Stimulated activated CD8-positive, alpha-beta memory T cell treated with anti-CD3 and anti-CD28 coated beads, Interleukin-15, amount 100 ng/mL, for 1 hour (primary cell): ENCODE measurements at places on chromosomes 4 and X.

DNA sequence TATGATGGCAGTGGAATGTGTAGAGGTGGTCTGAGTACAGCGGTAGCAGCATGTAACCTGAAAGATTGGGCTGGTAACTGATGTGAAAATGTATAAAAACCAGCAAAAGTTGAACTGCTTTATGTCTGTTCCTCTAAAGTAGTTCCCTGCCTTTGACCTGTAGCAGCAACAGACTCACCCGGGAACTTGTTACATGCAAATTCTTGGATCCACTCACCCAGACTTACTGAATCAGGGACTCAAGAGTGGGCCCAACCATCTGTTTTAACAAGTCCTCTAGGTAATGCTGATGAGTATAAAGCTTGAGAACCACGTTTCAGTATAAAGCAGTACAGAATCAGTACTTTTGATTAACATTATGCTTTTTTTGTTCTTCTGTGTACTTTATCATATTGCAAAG lies 84.7 kb downstream of the RAP1GDS1 start:
- no peak for DNase-seq

- no peak for DNase-seq
These were observed 12.5 kb downstream of the SPARCL1 start for GRCh38 chr4:87516683-87517082.

DNA sequence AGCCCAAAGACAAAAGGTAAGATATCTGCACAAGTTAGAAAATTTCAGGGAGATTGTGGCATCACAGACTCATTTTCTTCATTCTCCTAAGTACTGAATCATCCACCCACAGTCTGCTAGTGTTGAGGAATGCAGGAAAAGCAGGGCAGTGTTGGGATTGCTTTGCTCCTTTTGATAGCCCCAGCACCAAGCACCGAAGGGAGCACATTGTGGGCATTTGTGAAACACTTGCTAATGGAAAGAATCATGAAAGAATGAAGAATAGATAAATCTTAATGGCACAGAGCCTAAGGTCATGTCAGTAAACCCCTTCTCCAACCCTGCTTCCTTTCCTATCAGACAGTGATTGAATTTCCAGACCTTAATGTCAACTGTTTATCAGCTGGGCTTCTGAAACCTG lies 103.1 kb upstream of the GPRIN3 start:
- DNase-seq: no peak

GRCh38 chr4:182778222-182778982 lies 138.8 kb downstream of the DCTD start:
- no peak for DNase-seq

DNA sequence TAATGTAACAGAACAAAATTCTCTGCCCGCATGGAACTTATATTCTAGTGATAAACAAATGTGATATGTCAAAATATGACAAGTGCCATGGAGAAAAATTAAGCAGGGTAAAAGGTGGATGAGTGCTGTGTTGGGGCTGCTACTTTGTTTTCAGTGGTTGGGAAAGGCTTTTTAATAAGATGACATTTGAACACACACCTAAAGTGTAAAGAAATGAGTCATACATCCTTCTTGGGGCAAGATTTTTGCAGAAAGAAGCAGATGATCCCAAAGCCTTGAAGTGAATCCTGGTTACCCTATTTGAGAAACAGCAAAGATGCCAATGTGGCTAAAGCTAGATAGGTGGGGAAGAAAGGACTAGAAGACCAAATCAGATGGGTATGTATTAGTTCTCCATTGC lies 564.1 kb downstream of the INPP4B start:
- DNase-seq: no peak

DNA sequence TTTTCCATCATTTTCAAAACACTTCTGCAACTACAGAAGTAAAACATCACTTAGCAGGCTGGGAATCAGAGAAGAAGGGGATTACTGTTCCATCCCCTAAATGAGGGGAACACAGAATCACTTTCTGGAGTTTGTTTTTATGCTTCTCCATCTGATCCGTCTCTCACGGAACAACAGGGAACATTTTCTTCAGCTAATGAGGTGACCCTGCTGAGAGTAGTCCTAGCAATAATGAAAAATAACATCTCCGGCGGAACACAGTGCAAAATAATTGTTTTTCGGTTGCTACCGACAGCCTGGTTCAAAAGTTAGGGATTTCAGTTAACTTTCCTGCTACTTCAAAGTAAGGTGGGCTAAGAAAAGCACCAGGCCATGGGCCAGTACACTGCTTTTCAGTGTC lies 322.9 kb downstream of the UNC5C start:
- DNase-seq: no peak

DNA sequence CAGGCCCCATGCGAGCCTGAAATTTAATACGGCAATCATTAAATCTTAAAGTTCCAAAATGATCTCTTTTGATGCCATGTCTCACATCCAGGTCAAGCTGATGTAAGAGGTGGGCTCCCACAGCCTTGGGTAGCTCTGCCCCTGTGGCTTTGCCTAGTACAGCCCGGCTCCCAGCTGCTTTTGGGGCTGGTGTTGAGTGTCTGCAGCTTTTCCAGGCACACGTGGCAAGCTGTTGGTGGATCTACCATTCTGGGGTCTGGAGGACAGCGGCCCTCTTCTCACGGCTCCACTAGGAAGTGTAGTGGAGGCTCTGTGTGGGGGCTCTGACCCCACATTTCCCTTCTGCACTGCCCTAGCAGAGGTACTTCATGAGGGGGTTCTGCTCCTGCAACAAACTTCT lies 588.9 kb downstream of the CENPC start:
- DNase-seq: no peak

DNA sequence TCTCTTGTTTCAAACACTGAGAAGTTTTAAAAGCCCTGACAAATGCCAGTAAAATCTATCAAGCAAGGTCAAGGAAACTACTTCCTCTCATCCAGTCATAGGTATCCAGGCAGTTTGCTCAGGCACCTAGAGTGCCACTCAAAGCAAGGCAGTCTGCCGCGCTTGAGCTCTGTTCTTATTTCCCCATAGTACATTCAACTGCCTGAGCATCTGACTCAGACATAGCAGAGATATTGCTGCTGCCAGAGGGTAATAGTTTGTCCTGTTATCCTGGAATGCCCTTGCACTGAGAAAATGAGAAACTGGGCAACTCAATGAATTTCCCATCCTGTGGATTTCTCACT lies 16.1 kb upstream of the ATP8A1 start:
- DNase-seq: no peak

DNA sequence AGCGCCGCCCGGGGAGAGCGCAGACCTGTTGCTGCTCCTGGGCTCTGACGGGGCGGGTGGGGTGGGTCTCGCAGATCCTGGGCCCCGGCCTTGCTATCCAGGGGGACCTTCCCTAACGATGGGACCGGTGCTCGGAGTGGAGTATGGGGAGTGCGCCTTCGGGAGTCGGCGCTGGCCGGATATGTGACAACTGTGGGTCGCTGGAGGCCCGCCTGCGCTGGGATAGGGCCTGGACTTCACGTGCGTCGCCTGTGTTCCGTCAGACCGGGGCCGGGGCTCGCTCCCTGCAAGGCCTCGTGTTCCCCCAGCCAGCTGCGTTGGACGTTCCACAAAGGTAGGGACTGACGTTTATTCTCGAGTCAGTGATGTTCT lies 1.3 kb downstream of the TBL1X start:
- DNase-seq: no peak

GRCh38 chrX:154734061-154734781 lies 16.7 kb downstream of the GAB3 start:
- DNase-seq: no peak

GRCh38 chrX:88325634-88326033 lies 421.4 kb upstream of the CPXCR1 start:
- DNase-seq: no peak

GRCh38 chrX:2385224-2385623 lies 115.6 kb downstream of the DHRSX start:
- DNase-seq: no peak

DNA sequence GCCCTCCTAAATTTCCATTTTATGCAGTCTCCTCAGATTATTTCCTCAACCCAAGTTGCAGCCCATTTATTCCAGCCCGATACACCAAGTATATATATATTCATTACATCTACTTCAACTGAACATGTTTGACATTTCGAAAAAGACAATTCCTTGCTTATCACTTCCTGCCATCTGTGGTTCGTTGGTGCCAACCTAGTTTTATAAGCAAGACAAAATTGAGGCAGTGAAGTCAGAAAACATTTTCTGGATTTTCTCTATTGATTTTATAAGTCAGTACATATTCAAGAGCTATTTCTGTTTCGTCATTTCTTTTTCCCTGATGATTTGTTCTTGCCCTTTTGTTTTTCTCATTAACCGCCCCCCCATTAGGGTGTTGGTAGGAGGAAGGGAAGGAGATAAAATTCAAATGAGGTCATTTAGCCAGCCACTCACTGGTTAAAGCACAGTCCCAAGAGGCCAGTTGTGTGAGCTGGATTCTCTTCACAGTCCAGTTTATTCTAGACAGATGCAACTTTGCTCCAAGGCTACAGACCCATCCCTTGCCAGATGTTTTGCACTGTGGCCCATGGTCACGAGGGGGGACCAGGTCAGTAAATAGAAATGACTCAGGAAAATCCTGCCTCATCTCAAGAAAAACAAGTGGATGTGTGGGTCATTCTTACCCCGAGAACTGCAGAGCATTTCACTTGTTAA lies 20.3 kb upstream of the VEGFD start:
- no peak for DNase-seq

DNA sequence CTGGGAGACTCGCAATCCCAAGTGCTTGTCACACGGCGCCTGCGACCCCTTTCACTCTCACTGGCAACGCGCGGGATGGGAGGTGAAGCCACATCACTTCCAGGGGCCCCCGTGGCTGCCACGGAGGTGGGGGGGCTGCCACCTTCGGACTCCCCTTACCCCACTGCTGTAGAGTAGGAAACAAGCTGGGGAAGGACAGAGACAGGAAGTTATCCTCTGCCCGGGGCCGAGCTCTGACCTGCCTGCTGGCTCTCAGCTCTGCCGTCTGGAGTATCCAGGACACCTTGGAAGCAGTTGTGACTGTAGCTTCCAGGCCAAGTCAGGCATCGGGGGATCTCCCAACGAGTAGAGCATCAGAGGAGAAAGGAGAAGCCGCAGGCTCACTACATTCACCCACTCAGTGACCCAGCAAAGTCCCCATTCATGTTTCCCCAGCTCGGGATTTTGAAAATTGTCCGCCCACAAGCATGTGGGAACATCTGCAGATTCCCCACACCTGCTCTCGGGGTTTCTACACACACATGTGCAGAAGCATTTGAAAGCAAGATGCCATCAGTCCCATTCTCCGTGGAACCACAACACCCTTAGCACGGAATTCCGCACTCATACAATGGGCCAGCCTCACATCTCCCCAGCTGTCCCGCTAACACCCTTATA lies 10.8 kb downstream of the PDZD4 start:
- no peak for DNase-seq

DNA sequence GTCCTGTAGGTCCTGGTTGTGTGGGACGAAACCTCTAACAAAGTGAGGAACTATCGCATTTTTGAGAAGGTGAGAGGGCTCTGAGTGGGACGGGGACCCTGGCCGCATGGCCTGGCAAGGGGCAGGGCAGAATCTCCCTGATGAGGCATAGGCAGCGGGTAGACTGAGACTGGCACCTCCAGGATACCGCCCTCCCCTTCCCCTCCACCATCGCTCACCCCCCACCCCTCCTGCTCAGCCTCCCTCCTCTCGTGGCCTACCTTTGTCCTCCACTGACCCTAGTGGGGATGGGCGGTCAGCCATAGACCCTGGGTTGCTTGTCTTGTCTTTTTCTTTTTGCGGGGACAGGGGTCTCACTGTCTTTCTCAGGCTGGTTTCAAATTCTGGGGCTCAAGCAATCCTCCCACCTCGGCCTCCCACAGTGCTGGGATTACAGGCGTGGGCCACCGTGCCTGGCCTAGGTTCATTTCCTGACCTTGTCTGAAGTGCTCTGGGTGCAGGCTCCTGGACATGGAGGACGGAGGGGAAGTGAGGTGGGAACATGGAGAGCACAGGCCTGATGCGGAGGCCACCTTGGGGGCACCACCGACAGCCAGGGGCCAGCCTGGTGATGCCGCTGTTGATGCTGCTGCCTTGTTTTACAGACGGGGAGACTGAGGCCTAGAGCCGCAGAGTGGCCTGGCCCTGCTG lies 10.5 kb upstream of the ADD1 start:
- no peak for DNase-seq

- no peak for DNase-seq
These were observed 730 bp downstream of the MANBA start for GRCh38 chr4:102759831-102760644.

GRCh38 chrX:153673428-153674218 lies at the start of gene PNCK:
TSS of gene PNCK (minus strand) at chrX:153673813. CDS start at chrX:153673076, 737 bp downstream.
- DNase-seq: no peak

DNA sequence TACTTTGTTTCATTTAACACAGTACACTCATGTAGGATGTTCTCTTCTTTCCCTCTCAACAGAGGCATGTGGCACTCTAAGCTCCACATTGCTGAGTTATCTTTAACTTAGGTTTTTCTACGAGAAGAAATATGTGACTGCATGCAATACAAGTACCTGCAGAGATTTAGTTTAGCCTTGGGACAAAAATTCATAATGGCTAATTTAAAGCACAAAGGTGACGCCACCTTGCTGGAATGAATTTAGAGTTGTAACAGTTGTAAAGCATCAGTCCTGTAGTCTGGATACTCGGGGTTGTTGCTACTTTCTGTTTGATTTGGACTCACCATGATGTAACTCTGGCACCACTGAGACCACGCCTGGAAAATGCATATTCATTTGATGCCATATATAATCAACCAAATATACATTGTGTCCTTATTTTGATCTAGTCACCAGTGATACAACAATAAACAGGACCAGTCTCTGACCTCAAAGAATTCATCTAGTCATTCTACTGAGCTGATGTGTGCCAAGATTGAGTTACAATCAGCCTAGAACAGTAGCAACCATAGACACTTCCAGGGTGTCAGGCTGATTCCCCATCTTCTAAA lies 451.0 kb upstream of the ZFP42 start:
- no peak for DNase-seq

- no peak for DNase-seq
These were observed at the start of gene C4orf50 for GRCh38 chr4:6018331-6018730. TSS of gene C4orf50 (minus strand) at chr4:6018431.

DNA sequence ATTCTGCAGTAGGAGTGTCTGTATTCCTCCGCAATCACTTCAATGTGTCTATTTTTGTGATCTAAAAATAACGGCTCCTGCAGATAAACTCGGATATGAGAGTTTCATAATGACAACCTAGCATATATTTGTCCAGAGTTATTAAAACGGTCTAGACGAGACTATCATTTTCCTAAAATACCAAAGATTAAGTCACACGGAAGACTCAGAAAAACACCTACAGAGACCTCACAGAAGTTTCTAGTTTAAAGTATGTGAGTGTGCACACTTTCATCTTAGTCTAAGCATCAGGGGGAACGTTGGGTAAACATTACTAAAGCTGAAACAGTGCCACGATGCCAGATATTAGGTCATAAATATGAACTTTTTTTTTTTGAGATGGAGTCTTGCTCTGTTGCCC lies 156.9 kb downstream of the AFAP1 start:
- DNase-seq: no peak

DNA sequence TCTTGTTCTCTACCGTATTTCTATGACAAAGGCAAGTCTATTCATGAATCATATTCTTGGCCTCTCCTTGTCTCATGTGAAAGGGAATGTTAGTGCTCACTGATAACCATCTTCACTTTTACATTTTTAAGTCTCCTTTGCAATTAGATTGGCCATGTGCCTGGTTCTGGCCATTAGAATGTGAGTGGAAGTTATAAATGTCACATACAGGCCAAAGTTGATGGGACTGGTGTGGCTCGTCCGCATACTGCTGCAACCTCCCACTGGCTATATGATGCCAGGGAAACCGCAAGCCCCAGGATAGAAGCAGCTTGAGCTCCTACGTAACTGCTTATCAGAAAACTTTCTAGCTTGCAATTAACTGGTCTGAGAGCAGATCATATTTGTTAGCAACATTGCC lies 86.1 kb downstream of the MAGEC1 start:
- no peak for DNase-seq

- DNase-seq: no peak
These were observed 37.8 kb upstream of the FRMD7 start for GRCh38 chrX:132165651-132166050.
